ENCODE measurements at places on chromosomes 4 and X.

- no peak for DNase-seq
These were observed 184.8 kb downstream of the UNC5C start for GRCh38 chr4:95363966-95364365.

DNA sequence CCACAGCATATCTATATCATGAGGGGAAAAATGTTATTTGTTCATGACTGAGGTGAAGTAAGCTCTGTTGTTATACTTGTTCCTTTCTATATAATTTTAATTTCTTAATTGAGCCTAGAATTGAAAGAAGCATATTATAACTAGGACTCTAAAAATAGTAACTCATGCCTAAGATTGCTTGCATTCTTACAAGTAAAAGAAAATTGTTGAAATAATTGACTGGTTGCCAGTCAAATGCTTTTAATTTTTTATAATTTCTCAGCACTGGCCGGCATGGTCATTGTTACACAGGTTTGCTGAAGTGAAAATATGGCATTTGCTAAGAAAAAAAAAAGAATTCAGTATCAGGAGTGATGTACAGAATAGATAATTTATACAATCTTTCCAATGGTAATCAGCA, 104.8 kb downstream of the GASK1B start:
- DNase-seq = no peak

DNA sequence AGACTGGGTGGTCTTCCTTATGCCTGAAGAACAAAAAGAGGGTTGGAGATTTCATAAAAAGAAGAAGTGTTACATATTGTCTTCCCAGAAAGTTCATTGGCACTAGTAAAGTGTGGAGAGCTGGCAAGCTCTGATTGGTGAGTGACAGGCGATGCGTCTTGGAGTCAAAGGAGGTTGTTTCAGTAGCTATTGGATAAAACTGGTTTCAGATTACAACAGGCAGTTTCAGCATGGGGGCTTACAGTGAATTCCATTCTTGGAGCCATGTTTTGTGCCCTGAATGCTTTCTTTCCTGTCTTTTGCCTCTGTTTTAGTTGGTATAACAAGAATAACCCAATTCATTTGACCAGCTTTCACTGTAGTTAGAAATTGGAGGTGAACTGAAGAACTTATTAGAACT, 750.5 kb downstream of the ADGRL3 start:
- DNase-seq = no peak

- DNase-seq = no peak
These were observed 139.3 kb downstream of the CPE start for GRCh38 chr4:165518024-165518616.

- DNase-seq = no peak
These were observed 34.9 kb upstream of the IL1RAPL1 start for GRCh38 chrX:28552322-28552721.

DNA sequence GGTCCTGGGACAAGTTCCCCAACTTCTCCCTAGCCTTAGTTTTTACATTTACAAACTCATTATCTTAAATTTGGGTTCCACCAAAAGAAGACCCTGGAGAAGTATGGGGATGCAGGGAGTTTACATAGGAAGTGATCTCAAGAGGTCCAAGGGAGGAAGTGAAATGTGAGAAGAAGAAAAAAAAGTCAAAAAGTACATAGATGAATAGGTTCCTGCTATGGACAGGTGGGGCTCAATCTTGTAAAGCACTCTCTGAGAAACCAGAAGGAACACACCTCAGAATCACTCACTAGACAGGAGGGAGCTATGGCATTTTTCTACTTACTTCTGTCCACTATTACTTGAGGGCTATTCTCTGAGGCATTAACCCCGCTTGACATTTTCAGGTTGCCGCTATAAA, 56.6 kb downstream of the ARHGAP6 start:
- DNase-seq = no peak

DNA sequence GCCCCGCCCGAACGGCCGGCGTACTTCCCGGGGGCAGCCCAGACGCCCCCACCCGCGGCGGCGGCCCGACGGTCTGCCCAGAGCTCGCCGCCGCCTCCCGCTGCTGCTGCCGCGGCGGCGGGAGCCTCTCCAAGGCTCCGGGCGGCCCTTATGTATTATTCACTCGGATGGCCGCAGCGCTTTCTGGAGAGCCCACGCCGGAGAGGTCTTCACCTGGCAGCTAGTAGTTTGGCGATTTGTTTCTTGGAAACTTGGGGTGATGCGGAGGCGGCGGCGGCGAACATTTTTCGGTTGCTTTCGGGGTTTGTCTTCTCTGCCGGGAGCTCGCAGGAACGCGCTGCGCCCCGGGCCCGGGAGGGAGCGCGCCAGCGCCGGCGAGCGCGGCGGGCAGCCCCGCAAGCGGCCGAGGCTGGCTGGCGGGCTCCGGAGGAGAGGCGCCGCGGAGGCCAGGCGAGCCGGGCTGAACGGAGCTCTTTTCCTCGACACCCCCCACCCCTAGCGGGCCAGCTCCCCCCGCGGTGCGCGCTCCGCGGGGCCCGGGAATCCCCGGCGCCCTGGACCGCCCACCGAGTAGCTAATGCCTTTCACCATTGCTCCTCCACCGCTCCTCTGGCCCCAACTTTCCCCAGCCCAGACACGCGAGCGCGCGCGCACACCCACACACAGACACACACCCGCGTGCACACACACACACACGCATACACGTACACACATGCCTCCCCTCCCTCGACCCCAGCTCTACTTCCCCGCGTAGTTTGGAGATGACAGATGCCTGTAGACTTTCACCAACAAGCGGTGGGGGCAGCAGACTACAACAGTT, 113.5 kb downstream of the DHX15 start:
- DNase-seq = no peak

DNA sequence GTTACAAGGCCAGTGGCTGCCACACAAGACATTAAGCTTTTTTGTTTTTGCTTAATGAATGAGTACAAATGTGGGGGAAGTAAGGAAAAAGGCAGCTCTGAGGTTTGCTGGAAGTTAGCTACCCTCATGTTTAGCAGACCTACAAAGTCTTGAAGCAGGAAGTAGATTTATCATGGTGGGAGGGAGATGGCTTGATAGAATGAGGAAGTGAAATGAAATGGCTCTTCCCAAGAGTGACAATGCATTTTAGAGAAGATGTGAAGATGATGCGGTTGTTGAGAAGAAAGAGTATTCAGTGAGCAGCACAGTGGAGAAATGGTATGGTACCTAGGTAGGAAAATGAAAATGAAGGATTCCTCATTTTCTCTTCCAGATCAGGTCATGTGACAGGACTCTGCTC, 108.0 kb downstream of the SLIT2 start:
- no peak for DNase-seq

GRCh38 chr4:57214654-57215411, 104.6 kb upstream of the IGFBP7 start:
- no peak for DNase-seq

- no peak for DNase-seq
These were observed 101.7 kb upstream of the SOD3 start for GRCh38 chr4:24693636-24694035.

DNA sequence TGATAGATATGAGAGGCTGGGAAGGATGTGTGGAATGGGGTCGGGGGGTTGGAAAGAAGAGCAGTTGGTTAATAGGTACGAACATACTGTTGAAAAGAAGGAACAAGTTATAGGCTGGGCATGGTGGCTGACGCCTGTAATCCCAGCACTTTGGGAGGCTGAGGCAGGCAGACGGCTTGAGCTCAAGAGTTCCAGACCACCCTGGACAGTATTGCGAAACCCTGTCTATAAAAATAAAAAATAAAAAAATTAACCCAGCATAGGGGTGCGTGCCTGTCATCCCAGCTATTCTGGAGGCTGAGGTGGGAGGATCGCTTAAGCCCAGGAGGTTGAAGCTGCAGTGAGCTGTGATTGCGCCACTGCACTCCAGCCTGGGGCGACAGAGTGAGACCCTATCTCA, 58.5 kb upstream of the NHSL2 start:
- no peak for DNase-seq

DNA sequence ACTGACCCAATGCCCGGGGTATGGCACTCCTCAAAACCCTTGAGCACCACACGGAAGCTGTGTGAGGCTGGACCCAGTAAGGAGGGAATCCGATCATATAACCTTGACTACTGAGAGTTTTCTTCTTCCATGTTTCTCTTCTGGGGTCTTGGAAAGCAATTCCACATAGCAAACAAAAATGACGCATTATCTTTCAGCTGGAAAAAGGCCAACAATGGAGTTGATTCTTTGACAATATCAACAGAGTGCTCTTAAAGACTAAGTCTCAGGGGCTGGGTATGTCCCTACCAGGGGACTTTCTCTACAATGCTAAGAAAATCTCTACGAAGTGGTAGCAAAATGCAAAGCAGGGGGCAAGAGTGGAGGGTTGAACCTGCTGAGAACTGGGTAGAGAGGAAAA, 188.6 kb downstream of the NSUN7 start:
- DNase-seq = no peak

- DNase-seq = no peak
These were observed 52.6 kb downstream of the SULT1B1 start for GRCh38 chr4:69707807-69708206.

GRCh38 chrX:23514082-23514481, 153.2 kb upstream of the PRDX4 start:
- no peak for DNase-seq

DNA sequence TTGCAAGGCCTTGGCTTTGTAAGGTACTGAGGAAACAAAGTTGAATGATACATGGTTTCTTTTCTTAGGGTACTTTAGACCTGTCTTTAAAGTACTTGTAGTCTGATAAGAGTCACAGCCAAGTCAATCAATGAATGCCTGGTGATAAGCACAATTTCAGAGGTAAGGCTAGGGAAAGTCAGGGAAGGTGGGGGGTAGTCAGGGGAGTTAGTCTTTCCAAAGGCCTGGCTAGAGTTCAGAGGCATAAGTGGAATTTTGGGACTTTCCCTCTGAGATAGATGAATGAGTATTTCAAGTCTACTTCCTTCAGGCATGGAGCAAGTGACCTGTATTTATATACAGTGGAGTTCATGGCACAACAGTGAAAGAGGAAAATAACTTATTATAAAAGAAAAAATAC, 78.3 kb downstream of the SLC4A4 start:
- DNase-seq = no peak

DNA sequence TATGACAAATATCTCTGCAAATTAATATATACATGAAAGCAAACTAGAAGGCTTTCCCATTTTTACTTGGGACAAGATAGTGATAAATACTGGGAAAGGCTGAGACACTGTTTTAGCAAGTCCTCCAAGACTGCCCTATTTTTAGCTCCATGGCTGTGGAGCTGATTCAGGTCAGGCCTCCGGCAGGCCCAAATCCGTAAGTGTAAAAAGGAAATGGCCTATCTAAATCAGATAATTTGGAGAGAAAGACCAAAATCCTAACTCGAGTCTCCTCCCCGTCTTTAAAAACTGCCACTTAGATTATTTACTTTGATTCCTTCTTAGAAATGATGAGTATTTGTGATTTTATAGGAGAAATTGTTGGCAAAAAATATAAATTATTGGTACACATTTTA, 2.9 kb downstream of the OTUD4 start:
- DNase-seq = no peak

- no peak for DNase-seq
These were observed 22.2 kb downstream of the CLCN4 start for GRCh38 chrX:10178866-10179463.

DNA sequence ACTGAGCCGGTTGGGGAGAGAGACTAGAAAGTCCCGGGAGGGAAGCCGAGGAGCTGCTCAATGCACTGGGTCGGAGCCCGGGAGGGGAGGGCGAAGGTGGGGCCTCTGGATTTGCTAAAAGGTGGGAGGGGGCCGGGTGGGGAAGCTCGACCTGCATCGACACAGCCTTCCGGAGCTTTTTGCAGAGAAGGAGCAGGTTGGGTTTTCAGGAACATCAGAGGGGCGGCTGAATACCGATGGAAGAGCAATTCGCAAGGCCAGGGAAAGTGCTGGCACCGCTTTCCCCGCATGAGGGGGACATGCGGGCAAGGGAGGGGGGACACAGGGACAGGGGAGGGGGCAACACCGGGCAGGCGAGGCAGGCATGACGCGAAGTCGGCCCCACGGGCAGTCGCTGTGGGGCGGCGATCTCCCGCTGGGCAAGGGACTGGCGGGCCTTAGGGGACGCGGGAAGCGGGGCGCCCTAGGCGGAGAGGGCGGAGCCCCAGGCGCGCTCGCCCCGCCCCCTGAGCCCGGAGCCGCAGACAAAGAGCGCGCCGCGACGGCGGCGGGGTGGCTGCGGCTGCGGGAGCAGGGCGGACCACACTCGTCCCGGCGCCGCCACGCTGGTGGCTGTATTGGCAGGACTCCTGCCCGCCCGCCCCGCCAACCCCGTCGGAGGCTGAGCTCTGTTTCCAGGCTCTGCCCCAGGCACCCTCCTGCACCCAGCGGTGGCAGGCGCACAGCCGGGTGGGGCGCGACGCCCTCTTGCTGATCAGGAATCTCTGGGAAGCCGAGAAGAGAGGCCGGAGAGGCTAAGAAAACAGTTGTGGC, 11.6 kb downstream of the PDZD4 start:
- no peak for DNase-seq

DNA sequence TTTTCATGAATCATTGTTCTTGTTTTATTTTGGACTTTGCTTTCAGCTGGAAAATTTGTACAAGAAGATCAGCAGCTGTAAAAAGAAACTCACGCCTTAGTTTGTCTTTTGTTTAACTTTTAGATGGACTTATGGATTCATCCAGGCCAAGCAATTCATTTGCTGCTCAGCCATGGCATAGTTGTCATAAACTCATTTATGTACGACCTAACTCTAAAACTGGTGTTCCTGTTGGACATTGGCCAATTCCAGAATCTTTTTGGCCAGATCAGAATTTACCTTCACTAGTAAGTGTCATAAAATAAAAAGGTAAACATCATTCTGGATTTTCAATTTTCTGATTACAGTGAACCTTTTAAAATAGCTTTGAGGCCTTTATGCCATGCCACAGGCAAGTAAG, 29.1 kb downstream of the INTS6L start:
- no peak for DNase-seq

GRCh38 chr4:183492791-183493222, 12.1 kb upstream of the ING2 start:
- no peak for DNase-seq

GRCh38 chrX:9204560-9204959, 170.6 kb upstream of the FAM9B start:
- DNase-seq = no peak

- no peak for DNase-seq
These were observed 693 bp downstream of the ATP10D start for GRCh38 chr4:47485768-47486167.

- no peak for DNase-seq
These were observed 58.6 kb upstream of the PAGE1 start for GRCh38 chrX:49754233-49754857.

- DNase-seq = no peak
These were observed 8.3 kb downstream of the SLITRK2 start for GRCh38 chrX:145825896-145826295.
